ENCODE measurements at places on chromosomes 1 and 21.

- DNase-seq: no peak
These were observed 299.7 kb downstream of the OLFM3 start for GRCh38 chr1:101697072-101697471.

DNA sequence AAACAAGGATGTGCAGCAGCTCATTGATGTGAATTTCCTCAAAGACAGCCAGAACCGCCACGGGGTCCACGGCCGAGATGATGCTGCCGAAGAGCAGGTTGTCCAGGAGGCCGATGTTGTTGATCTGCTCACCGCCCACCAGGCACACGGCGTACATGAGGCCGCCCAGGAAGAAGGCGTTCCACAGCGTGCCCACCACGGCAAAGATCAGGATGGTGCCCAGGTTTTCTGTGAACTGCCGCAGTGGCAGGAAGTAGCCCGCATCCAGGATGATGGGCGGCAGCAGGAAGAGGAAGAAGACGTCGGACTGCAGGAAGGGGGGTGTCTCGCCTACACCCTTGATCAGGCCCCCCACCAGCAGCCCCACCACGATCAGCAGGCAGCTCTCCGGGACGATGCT, 41.1 kb downstream of the SLC9A1 start:
- DNase-seq: no peak

DNA sequence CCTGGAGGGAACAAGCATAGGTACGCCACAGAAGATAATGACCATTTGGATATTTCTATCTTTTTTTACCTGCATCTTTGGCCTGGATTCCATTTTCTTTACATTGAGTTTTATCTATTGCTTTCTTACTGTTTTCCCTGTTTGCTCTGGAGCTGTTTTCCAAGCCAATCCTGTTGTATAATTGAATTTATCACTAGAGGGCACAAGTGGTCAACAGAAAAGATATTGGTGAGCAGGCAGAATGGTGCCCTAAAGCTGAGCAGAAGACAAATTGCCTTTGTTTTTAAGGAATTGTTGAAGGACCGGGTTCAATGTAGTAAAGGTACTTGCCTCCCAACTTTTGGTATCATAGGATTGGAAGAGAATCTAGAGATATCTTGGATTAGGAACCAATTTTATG, 152.8 kb downstream of the PPP1R12B start:
- DNase-seq: no peak

DNA sequence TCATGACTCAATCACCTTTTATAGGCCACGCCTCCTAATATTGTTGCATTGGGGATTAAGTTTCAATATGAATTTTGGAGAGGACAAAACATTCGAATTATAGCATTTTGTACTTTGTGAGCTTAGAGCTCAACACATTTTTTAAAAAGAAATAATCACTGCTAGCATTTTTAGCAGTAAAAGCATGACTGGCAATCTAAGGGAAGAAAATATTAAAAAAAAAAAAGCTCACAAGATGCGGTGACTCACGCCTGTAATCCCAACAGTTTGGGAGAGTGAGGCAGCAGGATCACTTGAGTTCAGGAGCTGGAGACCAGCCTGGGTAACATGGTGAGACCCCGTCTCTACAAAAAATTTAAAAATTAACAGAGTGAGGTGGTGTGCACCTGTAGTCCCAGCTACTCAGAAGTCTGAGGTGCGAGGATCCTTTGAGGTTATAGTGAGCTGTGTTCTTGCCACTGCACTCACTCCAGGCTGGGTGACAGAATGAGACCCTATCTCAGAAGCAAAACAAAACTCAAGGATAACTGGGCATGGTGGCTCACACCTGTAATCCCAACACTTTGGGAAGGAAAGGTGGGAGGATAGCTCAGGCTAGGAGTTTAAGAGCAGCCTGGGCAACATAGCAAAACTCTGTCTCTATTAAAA, 28.8 kb upstream of the DIPK1A start:
- no peak for DNase-seq

DNA sequence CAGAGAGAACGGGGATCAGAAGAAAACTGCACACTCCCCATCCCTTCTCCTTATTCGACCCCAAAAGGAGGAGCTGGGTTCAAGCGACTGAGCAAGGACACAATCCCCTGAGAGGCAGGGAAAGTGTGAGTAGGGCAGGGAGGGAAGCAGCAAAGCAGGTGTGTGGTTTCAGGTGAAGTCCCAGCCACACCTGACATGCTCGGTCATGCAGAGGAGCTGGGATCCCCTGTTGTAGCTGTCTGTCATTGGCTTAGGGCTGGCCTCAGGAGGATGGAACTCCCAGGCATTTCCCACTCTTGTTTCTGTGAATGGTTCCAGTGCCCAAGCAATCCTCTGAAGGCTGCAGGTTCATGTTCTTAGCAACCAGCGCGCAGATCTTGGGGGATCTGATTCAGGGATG, 150.7 kb downstream of the DSCAM start:
- no peak for DNase-seq

DNA sequence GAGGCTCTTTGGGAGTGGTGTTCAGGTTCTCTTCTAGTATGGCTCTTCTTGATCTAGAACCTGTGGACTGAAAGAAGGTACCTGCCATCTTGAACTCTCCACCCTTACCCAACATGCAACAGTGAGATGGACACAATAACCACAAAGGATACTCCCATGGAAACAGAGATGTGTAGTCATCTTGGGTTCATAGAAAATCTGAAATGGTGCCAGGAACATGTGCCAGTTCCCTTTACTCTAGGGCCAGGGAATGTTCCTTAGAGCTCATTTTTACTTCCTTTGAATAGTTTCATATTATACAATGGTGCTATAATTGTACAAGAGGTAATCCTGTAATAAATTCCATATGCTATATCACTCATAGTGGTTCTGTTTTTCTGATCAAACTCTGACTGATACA, 13.2 kb upstream of the SCYL3 start:
- DNase-seq: no peak

DNA sequence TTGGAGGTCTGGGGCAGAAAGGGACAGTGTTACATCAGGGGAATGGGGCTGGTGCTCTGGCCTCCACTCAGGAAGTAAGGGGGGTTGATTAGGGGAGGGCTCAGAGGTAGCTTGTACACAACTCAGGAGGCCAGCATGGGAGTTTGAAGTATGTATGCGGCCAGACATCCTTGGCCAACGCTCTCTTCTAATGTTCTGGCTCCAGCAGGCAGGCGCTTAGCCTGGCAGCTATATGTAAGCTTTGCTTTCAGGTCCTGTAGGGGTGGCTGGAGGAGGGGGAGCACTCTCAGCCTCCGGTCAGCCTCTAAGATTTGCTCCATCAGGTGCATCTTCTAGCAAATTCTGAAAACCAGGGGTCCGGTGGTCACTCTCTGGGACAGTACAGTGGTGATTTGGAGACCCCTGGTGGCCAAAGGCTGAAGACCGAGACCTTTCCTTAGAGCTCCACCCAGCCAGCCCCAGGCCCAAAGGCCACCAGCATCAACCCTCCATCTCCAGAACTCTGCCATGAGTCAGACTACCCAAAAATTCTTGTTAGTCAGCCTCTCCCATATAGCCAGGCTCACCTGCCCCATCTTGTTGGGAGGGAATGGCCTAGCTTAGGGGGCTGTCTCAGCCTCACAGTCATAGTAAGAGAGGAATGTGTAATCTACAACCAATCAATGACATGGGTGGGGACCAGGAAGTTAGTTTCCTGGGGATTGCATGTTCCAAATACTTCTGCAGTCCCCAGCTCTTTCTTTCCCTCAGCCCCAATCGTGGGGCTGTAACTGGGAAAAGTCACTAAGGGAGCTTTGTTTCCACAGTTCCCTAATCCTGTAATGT, 9.7 kb upstream of the COL8A2 start:
- DNase-seq: no peak

DNA sequence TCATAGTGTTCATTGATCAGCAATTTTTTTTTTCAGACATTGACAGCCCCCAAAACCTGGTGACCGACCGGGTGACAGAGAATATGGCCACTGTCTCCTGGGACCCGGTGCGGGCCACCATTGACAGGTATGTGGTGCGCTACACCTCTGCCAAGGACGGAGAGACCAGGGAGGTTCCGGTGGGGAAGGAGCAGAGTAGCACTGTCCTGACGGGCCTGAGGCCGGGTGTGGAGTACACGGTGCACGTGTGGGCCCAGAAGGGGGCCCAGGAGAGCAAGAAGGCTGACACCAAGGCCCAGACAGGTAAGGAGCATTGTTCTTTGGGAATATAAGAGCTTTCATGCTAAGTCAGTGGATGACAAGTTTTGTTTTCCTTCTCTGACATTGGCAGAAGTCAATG, 49.3 kb downstream of the TNN start:
- no peak for DNase-seq

DNA sequence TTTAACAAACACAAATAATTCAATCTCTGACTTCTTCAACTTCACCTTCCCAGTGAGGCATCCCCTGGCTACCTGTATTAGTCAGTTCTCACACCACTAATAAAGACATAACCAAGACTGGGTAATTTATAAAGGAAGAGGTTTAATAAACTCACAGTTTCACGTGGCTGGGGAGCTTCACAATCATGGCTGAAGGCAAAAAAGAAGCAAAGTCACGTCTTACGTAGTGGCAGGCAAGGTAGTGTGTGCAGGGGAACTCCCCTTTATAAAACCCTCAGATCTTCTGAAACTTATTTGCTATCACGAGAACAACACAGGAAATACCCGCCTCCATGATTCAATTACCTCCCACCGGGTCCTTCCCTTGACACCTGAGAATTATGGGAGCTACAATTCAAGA, 478.5 kb downstream of the ADGRL2 start:
- no peak for DNase-seq

DNA sequence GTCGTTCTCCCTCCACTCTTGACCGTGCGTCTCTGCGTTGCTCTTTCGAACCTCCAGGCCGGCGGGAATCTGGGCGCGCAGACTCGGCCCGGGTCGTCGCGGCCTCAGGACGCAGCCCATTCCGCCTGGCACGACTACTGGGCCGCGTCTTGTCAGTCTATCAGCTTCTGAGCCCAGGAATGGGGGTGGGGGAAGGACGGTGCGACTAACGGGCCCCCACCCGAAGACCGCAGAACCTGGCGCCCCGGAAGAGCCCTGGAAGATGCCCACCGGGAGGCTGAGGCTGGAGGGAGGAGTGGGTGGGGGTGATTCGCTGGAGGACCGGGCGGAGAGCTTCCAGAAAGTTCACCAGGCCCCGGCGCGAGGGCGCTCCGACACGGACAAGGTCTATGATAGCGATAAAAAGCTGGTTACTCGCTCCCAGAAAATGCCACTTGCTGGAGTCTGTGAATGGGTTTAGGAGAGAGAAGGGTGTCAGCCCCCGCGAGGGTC, 1.7 kb upstream of the DMRTA2 start:
- DNase-seq: no peak

DNA sequence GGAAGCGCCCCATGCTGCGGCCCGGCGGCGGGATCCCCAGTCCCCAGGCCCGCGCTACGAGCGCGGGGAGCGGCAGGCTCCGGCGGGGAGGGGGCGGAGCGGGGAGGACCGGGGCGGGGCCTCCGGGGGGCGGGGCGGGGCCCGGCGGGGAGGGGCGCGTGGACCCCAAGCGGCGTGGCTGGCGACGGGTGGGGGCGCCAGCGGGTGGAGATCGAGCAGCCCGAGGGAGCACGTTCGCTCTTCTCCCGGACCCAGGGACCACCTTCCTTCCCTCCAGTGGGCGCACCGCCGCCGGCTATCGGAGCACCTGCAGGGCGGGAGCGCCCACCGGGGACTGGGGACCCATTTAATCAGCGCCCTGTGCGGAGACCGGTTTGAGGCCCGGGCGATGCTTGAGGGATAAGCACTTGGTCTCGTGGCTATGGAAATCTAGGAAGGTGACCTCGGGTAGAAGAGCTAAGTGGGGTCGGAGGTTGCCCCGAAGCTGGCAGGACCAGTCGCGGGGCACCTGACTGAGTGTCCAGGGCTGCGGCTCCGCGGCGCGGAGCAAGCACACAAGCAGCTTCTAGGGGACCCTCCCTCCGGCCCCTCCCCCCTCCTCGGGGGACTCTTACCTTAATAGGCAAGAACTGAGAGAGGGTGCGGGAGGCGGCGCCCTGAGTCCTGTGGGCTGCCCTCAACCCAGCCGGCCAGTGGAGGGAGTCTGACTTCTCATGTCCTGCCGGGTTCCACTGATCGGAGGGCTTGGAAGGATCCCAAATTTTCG, at the start of gene TSPAN2:
Gene TSPAN2 (minus strand): TSS at position 84 of the 766 bp plus-strand sequence. CDS start 71 bp downstream, at position 13.
- DNase-seq: peak; percentile 18

- DNase-seq: no peak
These were observed 71.0 kb downstream of the LMO4 start for GRCh38 chr1:87399701-87400100.

DNA sequence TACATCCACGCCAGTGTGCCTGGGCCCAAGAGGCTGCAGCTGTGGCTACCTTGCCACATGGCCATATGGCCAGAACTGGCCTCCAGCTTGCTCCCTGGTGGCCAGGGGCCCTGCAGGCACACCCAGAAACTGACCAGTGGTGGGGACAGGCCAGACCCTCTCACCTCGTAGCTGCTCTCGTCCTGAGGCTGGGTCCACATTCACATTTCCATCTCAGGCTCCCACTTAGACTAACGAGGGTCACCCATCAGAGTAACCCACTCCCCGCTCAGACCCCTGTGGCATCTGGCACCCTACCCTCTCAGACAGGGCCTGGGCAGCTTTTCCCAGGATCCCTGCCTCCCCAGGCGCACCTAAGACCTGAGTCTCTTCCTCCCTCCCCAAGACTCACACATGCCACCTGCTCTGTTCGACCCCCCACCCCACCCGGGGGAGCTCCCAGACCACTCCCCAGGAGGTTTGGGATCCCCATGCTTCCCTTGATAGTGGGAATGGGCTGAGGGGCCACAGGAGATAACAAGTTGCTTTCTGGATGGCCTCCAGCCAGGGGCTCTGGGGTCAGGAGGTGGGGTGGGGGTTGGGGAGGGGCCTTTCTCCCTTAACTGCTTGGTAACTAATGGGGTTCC, 21.3 kb upstream of the RNU1-4 start:
- no peak for DNase-seq

Measured in stimulated activated CD4-positive, alpha-beta T cell treated with anti-CD3 and anti-CD28 coated beads, Interleukin-1b, Interleukin-23, amount 100 ng/mL, for 1 hour (primary cell).